ENCODE measurements at places on chromosomes 1 and 21.

- no peaks in the 10 kb centered on the region for H3K36me3 ChIP-seq
- no peaks in the 10 kb centered on the region for H3K4me1 ChIP-seq
- no peak overlapping the region for H3K4me3 ChIP-seq
- no peak overlapping the region for H3K27ac ChIP-seq
Observed at GRCh38 chr1:203619091-203619780, 7.4 kb upstream of the ATP2B4 start.

- no peaks in the 10 kb centered on the region for H3K4me1 ChIP-seq
- H3K27ac ChIP-seq = no peak overlapping the region
- ATAC-seq = no peak
Observed at GRCh38 chr1:231883382-231883781, 256.8 kb downstream of the DISC1 start.

DNA sequence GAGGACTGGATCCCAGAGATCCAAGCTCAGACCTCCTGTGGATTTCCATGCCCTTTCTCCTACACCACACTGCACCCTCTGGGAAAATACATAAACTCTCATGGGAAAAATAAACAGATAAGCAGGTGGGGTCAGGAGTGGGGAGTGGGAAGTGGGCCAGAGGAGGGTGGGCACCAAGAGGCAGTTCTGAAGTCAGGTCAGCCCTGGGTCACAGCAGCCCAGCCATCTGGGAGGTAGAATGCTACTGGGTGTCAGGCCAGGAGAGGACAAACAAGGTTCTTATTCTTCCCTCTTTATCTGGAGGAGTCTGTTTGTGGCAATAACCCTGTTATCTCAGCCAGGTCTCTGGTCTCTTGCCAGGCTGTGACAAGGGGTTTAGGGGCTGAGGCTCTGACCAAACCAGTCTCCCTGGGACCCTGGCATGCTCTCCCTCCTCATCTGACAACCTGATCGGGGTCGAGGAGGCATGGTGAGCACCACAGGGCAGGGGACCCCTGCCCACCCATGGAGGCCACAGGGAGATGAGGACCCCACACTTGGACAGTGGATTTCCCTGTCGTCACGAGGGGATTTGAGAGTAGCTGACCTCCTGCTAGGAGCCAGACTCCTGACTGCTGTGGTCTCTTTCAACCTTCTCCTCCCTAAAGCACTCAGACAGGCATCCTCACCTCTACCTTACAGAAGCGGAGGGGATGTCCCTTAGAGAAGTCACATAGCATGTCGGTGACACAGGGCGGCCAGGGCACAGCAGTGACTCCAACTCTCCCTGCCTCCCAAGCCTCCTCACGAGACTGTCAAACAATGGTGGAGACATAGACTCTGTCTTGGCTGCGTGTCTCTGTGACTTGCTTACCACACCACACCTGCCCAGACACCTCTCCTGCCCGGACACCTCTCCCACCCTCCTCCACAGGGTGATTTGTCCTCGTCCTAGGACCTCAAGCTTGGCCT is 51.3 kb upstream of the IFFO2 start:
- H3K27ac ChIP-seq = no peak overlapping the region
- peaks cover 52% of the 10 kb centered on the region for H3K27me3 ChIP-seq
- no peak for ATAC-seq
- H3K4me3 ChIP-seq = no peak overlapping the region
- H3K4me1 ChIP-seq = peaks cover 22% of the 10 kb centered on the region

GRCh38 chr1:39957299-39958015 is 2.5 kb downstream of the MFSD2A start:
- no peak overlapping the region for H3K27ac ChIP-seq
- H3K36me3 ChIP-seq = peaks cover 36% of the 10 kb centered on the region

DNA sequence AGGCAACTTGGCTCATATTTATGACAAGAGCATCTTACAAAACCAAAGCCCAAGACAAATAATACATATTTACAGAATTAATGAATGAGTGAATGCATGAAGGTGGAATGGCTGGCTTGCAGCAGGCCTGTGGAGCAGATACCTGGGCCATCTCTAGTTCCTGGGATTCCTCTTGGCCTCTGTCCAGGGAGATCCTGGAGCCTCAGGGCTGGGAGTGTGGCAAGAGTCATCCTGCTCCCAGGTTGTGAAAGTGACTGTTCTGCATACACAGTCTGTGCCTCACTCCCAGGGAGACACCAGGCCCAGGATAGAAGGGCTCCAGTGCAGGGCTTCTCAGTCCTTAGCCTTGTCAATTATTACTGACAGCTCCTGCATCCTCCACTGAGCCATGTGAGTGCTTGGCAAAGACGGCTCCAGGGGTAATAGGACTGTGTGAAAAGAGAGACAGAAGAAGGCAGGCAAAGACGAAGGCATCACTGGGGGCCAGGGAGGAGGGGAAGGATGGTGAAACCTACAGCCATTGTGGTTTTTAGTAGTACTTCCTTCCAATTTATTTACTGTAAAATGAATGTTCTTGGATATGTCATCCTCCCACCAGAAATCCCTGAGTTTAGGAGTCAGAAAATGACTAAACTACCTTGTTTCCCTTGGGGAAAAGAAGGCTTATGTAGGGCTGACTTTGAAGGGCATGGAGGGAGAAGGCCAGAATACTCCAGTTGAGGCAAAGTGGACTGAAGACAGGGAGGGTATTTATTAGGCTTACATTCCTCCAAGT is 14.3 kb upstream of the KPRP start:
- ATAC-seq = no peak
- no peak overlapping the region for H3K4me3 ChIP-seq
- no peaks in the 10 kb centered on the region for H3K36me3 ChIP-seq
- H3K27me3 ChIP-seq = peaks cover 13% of the 10 kb centered on the region

GRCh38 chr1:91732291-91733107 is 153.5 kb downstream of the TGFBR3 start:
- peaks cover 25% of the 10 kb centered on the region for H3K4me1 ChIP-seq
- no peaks in the 10 kb centered on the region for H3K36me3 ChIP-seq
- ATAC-seq = peak; percentile 25
- no peak overlapping the region for H3K4me3 ChIP-seq
- H3K27ac ChIP-seq = peak overlapping the region; percentile 44

Data from stimulated activated memory B cell treated with anti-CD40 and anti-IgM and Interleukin-4, amounts not matched to agents 10 μg/mL and 1 μg/mL and 100 μg/mL, for 72 hours (primary cell).